ENCODE measurements at places on chromosomes 1 and 21. TPM values are rescaled to one million over a fixed set of nuclear protein-coding genes. Genes with fewer than 3 reads are reported as not detected.

Gene SIK1
- 8.6 TPM for total RNA-seq

Gene NUDT4B
- total RNA-seq, result 55.8 TPM

Gene DPT
- 141 TPM for total RNA-seq

Gene DFFA
- total RNA-seq, result 32.0 TPM

Gene RNPEP
- total RNA-seq, result 40.0 TPM

Gene TNFSF4
- total RNA-seq, result 2.6 TPM

DNA sequence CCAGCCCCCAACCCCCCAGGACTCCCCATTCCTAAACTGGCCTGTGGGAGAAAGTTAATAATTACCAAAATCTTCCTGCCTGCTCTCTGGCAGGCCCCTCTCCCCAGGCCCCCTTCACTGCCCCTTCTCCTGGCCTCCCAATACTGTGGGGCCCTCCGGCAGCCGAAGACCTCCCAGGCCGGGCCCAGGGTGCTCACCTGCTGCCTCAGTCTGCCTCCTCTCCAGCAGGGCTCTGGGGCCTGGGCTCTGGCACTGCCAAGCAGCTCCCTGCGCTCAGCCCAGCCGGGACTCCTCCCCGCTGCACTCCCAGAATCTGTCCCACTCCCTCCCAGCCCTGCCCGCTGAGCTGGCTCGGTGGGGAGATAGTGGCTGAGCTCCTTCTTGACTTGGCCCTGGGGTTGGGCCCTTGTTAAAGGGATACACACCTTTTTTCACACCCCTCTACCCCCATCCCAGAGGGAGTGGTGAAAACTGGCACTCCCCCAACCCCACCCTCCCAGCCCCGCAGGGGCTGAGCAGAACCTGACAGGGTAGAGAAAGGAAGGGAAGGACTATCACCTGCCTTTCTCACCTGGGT, at the start of gene S100A16:
S100A16 (minus strand) TSS at position 383 of the 577 bp plus-strand sequence. CDS start 4,986 bp downstream, outside the sequence.
- peak; percentile 75 for ATAC-seq

DNA sequence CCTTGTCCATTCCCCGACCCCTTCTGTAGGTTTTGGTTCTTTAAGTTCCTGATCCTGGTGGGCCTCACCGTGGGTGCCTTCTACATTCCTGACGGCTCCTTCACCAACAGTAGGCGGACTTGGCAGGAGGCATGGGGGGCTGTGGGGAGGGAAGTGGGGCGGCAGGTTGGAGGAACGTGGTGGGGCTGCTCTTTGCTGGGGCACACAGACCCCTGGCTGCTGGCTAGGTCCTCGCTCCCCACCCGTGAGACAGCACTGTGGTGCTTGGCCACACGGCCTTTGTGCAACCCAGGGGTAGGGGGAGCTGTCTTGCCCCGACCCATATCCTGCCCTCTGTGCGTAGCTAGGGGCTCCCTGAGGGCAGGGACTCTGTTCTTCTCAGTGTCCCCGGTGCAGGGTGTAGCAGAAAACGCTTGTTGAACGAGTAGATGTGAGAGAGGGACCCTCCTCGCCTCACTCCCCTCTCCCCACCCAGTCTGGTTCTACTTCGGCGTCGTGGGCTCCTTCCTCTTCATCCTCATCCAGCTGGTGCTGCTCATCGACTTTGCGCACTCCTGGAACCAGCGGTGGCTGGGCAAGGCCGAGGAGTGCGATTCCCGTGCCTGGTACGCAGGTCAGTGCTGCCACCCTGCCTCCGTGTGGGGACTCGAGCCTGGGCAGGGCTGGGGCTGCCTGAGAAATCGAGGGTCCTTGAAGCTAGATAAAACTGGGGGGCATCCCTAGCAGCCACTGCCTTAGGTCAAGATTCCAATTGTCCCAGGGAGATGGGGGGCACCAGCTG, 12.5 kb downstream of the SERINC2 start:
- no peak for ATAC-seq

- no peak for ATAC-seq
Observed at GRCh38 chr1:170749549-170749948, 85.6 kb downstream of the PRRX1 start.

GRCh38 chr1:44646261-44647110, 27.8 kb downstream of the TMEM53 start:
- peak; percentile 78 for ATAC-seq

- no peak for ATAC-seq
Observed at GRCh38 chr21:45869121-45870007, 112.2 kb upstream of the COL6A1 start.

DNA sequence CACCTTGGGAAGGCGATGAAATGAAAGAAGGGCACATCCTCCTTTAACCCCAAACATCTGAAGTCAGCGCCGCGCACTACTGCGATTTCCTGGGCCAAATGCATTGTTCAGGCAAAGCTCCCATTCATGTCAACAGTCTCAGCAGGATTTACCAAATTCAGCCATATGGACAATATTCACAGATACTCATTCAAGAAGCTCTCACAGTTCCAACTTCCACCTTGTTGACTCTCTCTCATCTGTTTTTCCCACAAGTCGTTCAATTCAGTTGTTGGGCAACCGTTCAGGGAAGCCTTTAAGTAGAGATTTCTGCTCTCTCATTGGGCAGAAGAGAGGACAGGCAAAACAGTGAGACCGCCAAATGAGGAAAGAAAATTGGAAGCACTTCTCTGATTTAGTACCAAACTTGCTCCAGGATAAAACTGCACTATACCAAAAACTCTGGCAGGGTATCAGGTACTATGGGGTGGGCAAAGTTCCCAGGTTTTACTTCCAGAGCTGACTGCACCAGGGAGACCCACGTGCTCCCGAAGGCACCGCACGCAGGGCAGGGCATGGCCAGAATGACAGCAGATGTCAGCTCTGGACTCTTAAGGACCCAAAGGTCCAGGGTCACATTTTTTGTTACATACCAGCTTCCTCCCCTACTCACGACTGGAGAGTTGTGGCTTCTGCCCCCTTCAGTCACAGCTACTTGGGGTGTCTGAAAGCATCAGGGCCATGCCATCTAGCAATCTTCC, 668.8 kb downstream of the KIF26B start:
- no peak for ATAC-seq

- no peak for ATAC-seq
Observed at GRCh38 chr1:2823921-2824610, 22.6 kb upstream of the TTC34 start.
